ENCODE measurements at places on chromosomes 13 and 19.

DNA sequence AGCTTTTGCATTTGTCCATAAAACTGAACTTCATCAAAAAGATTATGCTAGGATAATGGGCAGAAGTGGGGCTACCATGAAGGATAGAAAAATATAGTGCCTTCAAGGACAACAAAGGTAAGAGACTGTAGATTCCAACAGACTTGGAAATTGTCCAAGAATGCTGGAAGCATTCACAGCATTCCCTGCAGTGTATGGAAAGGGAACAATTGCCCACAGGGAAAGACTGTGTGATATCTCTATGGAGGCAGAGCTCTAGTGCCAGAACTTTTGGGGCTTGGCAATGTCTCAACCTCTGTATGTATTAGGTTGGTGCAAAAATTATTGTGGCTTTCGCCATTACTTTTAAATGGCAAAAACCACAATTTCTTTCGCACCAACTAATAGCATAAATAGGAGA is 1598.8 kb upstream of the MIR17HG start:
- H3K36me3 ChIP-seq, result no peaks in the 10 kb centered on the region
- no peak overlapping the region for H3K27ac ChIP-seq
- H3K4me3 ChIP-seq, result no peak overlapping the region
- no peaks in the 10 kb centered on the region for H3K27me3 ChIP-seq
- no peaks in the 10 kb centered on the region for H3K4me1 ChIP-seq
- no peak for DNase-seq

DNA sequence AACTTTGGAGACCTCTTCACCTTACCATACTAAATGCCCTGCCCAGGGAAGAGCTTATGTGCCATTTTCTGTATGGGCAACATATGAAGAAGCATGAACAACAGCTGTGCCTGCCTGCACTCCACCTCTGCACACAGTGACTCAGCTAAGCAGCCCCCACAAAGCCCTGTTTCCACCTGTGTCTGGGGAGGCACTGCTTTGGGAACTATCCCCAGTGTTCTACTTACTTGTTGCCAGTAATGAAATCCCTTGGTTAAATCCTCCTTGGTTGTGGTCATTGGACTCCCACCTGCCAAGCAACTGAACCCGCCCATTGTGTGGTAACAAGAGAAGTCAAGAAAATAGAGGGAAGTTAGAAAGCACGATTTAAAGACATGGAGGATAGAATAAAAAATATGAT is 84.6 kb downstream of the NALCN start:
- no peak for DNase-seq
- H3K36me3 ChIP-seq, result no peaks in the 10 kb centered on the region
- no peaks in the 10 kb centered on the region for H3K4me1 ChIP-seq

- peaks cover 6% of the 10 kb centered on the region for H3K27me3 ChIP-seq
- H3K27ac ChIP-seq, result no peak overlapping the region
- no peak for DNase-seq
- no peaks in the 10 kb centered on the region for H3K4me1 ChIP-seq
- H3K36me3 ChIP-seq, result no peaks in the 10 kb centered on the region
Observed at GRCh38 chr19:5186293-5187050, 154.1 kb downstream of the PTPRS start.

DNA sequence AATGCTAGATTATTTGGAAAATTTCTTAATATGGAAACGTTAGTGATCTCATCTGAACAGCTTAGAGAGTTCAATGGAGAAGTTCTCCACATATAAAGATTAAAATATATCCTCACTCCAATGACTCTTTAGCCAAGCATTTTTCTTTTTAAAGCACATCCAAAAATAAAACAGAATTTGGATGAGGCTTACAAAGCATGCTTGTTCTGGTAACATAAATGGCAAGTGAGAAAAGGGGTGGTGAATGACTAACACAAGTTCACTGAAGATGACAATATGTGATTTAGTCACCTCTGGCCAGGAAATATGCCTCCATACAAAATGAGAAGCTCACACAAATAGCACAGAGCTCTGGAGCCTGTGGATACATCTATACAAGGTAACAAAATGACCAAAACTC is 253.0 kb downstream of the PCDH20 start:
- DNase-seq, result no peak
- no peak overlapping the region for H3K4me3 ChIP-seq
- no peaks in the 10 kb centered on the region for H3K36me3 ChIP-seq
- H3K27ac ChIP-seq, result no peak overlapping the region

DNA sequence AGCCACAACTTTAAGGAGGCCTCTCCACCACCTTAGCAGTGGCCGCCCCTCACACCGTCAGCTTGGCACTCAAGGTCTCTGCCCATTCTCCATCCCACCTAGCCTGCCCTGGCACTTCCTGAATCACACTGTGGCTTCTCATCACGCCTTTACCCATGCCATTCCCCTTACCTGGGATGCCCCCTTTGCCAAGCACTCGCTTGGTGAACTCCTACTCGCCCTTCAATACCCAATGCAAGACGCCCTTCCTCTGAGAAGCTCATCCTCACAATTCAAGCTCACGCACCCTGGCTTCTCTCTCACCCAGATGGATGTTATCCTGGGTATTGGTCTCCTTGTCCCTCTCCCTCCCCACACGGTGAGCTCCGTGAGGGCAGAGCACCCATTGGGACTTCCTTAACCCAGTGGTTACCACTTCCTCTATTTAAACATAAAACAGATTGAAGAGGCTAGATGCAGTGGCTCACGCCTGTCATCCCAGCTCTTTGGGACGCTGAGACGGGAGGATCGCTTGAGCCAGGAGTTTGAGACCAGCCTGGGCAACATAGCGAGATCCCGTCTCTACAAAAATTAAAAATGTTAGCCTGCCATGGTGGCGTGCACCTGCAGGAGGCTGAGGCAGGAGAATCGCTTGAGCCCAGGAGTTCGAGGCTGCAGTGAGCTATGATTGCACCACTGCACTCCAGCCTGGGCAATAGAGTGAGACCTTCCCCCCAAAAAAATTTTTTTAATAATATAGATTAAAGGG is 12.6 kb upstream of the SHD start:
- H3K27me3 ChIP-seq, result no peaks in the 10 kb centered on the region
- no peak overlapping the region for H3K4me3 ChIP-seq
- DNase-seq, result no peak
- no peak overlapping the region for H3K27ac ChIP-seq

DNA sequence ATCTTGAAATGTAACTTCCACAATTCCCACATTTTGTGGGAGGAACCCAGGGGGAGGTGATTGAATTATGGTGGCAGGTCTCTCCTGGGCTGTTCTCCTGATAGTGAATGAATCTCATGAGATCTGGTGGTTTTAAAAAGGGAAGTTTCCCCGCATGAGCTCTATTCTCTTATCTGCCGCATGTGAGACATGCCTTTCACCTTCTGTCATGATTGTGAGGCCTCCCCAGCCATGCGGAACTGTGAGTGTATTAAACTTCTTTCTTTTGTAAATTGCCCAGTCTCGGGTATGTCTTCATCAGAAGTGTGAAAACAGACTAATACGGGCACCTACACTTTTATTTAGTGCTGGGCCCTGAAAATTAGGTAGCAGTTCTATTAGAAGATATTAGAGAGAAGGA is 45.8 kb downstream of the TNFSF13B start:
- H3K27me3 ChIP-seq, result no peaks in the 10 kb centered on the region
- H3K36me3 ChIP-seq, result no peaks in the 10 kb centered on the region
- H3K27ac ChIP-seq, result no peak overlapping the region
- H3K4me3 ChIP-seq, result no peak overlapping the region
- H3K4me1 ChIP-seq, result no peaks in the 10 kb centered on the region

DNA sequence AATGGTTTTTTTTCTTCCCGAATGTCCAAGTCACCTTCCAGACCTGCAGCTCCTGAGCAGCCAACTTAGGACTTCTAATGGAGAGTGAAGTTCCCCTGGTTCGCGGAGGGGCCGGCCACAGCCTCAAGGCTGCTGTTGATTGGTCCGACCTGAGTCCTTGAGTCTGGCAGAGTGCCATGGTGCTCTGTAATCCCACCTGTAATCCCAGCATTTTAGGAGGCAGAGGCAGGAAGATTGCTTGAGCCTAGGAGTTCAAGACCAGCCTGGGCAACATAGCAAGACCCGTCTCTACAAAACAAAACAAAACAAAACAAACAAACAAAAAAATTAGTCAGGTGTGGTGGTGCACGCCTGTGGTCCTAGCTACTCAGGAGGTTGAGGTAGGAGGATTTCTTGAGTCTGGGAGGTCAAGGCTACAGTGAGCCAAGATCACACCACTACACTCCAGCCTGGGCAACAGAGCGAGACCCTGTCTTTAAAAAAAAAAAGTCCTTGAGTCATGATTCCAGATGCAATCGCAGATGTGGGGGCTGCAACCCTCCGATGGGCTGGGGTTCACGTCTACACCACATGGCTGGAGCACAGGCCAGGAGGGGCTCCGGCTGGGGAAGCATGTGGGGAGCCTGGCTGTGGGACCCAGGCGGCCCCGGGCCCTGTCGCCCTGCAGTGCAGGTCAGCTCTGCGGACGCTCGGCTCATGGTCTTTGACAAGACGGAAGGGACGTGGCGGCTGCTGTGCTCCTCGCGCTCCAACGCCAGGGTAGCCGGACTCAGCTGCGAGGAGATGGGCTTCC is 17.7 kb downstream of the HPN start:
- H3K27me3 ChIP-seq, result no peaks in the 10 kb centered on the region
- peaks cover 53% of the 10 kb centered on the region for H3K36me3 ChIP-seq
- H3K4me3 ChIP-seq, result no peak overlapping the region
- no peak overlapping the region for H3K27ac ChIP-seq
- no peaks in the 10 kb centered on the region for H3K4me1 ChIP-seq
- no peak for DNase-seq

GRCh38 chr19:49923055-49924003 is 5.7 kb upstream of the ATF5 start:
- DNase-seq, result no peak
- H3K4me3 ChIP-seq, result no peak overlapping the region
- H3K36me3 ChIP-seq, result peaks cover 1% of the 10 kb centered on the region
- H3K27ac ChIP-seq, result no peak overlapping the region
- peaks cover 8% of the 10 kb centered on the region for H3K4me1 ChIP-seq

Measured in small intestine (tissue), 16 donors.